SW 1271 (cell line): ENCODE measurements at places on chromosomes 2 and 18.

GRCh38 chr2:219688560-219689445 lies 61.4 kb downstream of the SLC4A3 start:
- peak; percentile 2 for DNase-seq

GRCh38 chr2:35035883-35036282 lies 1319.7 kb upstream of the CRIM1 start:
- no peak for DNase-seq

GRCh38 chr18:36467614-36468013 lies 170.1 kb downstream of the FHOD3 start:
- no peak for DNase-seq

- DNase-seq, result no peak
Measured at GRCh38 chr18:13137670-13138419, 80.7 kb upstream of the LDLRAD4 start.

- DNase-seq, result no peak
Measured at GRCh38 chr2:99765731-99766318, 276.0 kb upstream of the REV1 start.

DNA sequence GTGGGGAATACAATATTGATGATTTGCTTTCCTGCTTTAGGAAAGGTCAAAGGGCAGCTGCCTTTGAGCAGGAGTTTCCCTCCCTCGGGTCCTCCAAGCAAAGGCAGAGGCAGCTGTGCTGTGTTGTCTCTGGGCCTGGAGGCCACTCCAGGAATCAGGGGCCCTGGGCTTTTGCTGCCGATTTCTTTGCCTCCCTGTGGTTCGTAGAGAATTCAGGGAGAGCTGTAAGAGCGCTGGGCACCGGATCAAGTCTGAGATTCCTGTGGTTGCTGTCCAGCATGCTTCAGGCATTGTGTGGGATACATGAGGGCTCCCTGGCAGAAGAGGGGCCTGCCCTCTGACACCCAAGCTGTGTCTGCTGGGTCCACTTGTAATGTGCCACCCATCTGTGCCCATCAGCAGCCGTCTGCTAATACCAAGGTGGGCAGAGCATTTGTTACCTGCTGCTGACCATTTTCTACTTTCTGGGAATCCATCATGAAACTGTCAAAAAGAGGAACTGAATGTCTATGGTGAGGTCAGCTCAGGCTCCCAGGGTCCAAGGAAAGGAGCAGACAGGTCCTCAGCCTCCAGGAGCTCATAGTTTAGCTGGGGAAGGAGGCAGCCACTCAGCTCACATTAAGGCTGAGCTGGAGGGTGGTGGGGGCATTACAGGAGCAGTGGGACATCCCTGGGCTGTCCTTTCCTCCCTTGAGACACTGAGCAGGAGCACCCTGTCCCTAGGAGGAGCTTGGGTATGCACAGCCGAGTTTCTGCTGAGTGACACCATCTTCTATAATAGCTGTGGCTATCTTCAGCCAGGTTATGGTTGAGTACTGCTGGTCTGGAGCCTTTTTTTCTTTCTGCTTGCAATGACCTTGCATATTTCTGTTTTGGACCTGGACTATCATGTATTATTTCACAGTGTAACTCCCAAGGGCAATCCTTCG lies 68.5 kb downstream of the CTIF start:
- no peak for DNase-seq

- no peak for DNase-seq
Measured at GRCh38 chr18:2513616-2514015, 57.7 kb downstream of the METTL4 start.

DNA sequence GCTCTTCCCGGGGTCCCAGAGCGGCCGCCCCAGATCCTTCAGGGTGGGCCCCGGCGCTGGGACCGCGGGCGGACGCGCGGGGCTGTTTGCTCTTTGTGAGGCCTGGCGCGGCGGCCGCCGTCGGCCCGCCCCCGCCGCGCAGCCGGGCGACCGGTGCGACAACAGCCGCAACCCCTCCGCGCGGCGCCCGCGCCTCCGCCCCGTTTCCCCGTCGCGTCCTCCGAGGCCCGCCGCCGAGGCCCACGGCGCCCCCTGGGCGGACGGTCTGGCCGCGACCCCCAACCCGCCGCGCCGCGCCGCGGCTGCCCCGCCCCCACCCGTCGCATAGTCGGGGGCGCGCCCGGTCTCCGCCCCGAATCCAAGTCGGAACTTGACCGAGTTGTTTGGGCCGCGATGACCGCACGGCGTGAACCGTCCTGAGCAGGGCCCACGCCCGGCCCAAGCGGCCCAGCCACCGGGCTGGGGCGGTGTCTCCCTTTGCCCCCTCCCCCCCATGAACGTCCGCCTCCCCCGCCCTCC lies 448 bp downstream of the YPEL5 start:
- no peak for DNase-seq

GRCh38 chr2:226396541-226396940 lies 403.1 kb downstream of the IRS1 start:
- no peak for DNase-seq

DNA sequence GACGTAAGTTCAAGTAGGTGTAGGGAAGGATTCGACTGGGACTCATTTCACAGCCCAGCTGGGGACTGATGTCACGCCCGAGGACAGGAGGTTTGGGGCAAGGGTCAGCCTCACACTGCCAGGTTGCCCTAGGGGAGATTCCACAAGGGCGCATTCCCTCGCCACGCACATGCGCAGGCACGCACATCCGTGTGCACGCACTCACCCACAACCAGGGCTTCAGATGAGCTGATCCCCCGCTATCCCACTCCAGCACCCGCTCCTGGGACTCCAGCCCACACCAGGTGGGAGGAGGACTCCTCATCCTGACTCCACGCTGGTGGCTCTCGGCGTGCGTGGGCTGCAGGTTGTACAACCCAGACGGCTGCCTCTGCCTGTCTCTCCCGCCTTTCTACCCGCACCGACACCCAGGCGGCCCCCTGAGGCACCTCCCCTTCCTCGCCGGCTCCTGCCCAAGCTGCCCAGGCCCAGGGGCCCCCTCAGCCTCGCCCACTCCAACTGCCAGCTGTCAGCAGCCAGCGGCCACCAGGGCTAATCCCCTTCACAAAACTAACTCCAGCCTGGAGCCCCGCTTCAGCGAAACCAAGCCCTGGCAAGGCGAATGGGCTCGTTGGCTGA lies 47.8 kb upstream of the FOSL2 start:
- DNase-seq, result no peak

GRCh38 chr2:177313162-177313781 lies 48.7 kb upstream of the NFE2L2 start:
- no peak for DNase-seq

DNA sequence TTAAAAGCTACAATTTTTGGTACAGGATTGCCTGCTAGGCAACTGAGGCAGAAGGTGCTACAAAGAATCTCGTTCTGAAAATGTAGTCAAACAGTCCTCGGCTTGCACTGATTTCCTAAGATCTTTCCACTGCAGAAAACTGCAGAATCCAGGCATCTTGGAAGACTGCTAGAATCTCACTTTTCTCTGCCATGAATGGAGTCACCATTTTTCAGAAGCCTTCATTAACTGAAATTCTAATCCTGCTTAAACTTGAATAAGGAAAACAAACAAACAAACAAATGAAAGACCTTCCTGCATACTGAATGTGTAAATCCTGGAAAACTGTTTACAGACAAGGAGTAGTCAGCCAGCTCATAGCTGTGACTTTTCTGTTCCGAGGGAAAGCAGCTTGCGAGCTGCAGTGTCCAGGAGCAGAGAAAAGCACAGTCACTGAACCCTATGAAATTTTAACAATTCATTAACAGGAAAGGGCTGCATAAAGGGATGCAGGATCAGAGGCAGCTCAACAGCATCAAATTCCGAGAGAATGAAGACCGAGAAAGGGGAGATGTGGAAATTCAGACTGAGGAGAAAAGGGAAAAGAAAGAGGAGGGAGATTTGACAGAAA lies 210.5 kb upstream of the PIK3C3 start:
- DNase-seq, result no peak

GRCh38 chr2:240360645-240361475 lies 74.6 kb upstream of the GPC1 start:
- DNase-seq, result no peak

GRCh38 chr2:20027705-20028434 lies 15.4 kb upstream of the MATN3 start:
- DNase-seq, result no peak
